ENCODE measurements at places on chromosomes 2 and 18. TPM values are rescaled to one million over a fixed set of nuclear protein-coding genes. Genes with fewer than 3 reads are reported as not detected.

DNA sequence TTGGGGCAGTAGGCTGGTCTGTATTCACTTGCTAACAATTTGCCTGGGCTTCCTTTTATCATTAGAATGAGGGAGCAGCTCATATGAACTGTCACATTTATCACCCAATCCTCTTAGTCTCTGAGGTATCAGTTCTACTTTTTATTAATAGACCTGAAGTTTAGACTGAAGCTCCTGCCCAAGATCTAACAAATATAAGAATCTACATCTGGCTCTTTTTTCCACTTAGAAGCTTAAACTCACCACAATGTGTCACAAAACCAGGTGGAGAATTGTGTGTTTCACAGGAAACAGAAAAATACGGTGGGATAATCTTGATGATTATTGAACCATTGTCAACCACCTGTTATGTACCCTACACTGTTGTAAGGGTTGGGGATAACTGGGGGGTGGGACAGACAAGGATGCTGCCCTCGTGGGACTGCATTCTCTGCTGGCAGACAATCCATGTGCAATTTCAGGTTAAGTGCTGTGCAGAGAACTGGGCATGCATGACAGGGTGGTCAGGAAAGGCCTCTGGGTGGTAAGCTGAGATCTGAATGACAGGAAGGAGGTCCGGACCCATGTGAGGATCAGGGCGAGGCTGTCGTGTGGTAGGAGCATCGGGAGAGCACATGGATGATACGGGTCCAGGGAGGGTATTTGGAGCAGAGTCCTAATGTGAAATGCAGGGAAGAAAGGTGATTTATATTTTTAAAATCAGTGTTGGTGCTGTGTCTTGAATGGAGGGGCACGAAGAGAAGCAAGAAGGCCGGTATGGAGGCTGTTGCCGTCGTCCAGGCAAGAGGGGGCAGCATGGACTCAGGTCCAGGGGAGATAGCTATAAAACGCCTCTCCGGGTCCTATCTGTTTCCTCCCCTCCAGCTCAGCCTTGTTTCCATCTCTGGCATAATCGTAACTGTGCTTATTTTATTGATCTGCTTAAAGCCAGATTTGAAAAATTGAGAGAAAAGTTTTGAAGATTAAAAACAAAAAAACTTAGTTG lies 17.6 kb downstream of the MYL12B start:
- no peaks in the 10 kb centered on the region for H3K4me1 ChIP-seq
- peaks cover 3% of the 10 kb centered on the region for H3K27me3 ChIP-seq
- DNase-seq, result no peak
- H3K27ac ChIP-seq, result no peak overlapping the region
- no peak overlapping the region for H3K4me3 ChIP-seq

DNA sequence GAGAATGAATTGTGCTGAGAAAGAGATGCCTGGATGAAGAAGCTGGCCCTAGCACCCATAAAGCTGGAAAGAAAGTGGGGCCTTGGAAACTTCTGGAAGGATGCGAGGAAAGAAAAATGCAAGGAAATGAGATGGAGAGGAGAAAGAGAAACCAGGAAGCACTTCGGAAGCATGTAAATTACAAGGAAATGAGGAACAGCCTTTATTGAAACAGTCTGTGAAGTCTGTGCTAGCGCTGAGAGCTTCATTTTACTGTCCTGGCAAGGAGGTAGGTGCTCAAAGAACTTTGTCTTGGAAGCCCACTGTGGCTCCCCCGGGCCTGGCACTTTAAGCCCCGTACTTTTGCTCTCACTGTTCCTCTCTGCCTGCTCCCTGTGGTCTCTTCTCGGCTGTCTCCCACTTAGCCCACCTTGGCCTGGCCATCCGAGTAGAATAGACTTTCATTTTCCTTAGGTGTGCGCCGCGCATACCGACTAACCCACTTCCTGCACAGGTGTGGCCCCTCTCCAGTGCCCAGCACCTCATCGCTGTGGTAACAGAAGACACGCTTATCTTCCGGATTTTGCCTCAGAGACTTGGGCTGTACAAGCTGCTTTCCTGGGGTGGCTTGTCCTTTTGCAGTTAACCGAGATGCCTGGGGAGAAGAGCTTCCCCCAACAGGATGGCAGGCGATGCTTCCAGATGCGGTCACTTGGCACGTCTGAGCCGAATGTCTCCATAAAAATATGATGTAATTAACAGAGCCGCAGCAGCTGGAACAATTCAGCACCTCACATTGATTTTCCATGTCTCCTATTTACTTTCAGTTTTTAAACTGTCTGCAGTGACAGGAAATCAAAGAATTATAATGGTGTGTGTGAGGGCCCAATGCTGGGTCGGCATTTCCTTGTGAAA lies 199.6 kb downstream of the HRH4 start:
- H3K4me3 ChIP-seq, result peak overlapping the region; percentile 66
- peak overlapping the region; percentile 54 for H3K27ac ChIP-seq
- H3K27me3 ChIP-seq, result no peaks in the 10 kb centered on the region
- peak; percentile 2 for DNase-seq
- H3K36me3 ChIP-seq, result no peaks in the 10 kb centered on the region

- DNase-seq, result no peak
- no peaks in the 10 kb centered on the region for H3K27me3 ChIP-seq
- H3K4me1 ChIP-seq, result no peaks in the 10 kb centered on the region
- no peaks in the 10 kb centered on the region for H3K36me3 ChIP-seq
Measured at GRCh38 chr18:60189856-60190255, 182.7 kb downstream of the MC4R start.

- H3K4me3 ChIP-seq, result no peak overlapping the region
- no peaks in the 10 kb centered on the region for H3K4me1 ChIP-seq
- no peak for DNase-seq
- H3K36me3 ChIP-seq, result no peaks in the 10 kb centered on the region
Measured at GRCh38 chr18:77339623-77340022, 90.0 kb downstream of the GALR1 start.

GRCh38 chr2:196970099-196970498 lies 43.6 kb upstream of the PGAP1 start:
- DNase-seq, result no peak
- H3K27me3 ChIP-seq, result no peaks in the 10 kb centered on the region
- H3K36me3 ChIP-seq, result no peaks in the 10 kb centered on the region
- H3K4me1 ChIP-seq, result no peaks in the 10 kb centered on the region

DNA sequence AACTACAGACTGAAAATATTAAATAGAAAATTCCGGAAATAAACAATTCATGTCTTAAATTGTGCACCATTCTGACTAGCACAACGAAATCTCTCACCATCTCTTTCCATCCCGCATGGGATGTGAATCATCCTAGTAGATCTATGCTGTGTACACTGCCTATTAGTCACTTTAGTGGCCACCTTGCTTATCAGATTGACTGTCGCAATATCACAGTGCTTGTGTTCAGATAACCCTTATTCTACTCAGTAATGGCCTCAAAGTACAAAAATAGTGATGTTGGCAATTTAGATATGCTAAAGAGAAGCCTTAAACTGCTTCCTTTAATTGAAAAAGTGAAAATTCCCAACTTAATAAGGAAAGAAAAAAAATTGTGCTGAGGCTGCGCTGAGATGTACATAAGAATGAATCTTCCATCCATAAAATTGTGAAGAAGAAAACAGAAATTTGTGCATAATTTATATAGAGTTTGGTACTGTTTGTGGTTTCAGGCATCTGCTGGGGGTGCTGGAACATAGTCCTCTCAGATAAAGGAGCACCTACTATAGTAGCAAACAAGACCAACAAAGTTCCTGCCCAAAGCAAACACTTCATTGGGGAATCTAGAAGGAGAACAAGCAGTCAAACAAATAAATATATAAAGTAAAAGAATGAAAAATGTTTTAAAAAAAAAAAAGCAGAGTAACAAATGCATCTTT lies 12.0 kb downstream of the PSMD1 start:
- H3K4me3 ChIP-seq, result no peak overlapping the region
- no peaks in the 10 kb centered on the region for H3K27me3 ChIP-seq
- DNase-seq, result no peak
- H3K36me3 ChIP-seq, result peaks cover 55% of the 10 kb centered on the region

DNA sequence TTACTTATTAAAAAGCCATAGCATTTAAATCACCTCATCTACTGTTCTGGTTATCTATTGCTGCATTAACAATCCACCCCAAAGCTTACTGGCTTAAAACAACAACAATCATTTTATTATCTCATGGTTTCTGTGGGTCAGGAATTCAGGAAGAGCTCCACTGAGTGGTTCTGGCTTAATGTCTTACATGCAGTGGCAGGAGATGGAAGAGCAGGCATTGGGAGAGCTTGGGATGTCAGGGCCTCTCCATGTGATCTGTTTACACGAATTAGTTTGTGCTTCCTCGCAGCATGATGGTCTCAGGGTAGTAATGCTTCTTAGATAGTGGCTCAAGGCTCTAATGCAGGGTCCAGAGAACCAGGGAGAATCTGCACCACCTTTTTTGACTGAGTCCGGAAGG lies 14.4 kb upstream of the REL start:
- H3K4me3 ChIP-seq, result no peak overlapping the region
- no peaks in the 10 kb centered on the region for H3K36me3 ChIP-seq
- peak overlapping the region; percentile 65 for H3K27ac ChIP-seq
- no peaks in the 10 kb centered on the region for H3K27me3 ChIP-seq
- H3K4me1 ChIP-seq, result peaks cover 17% of the 10 kb centered on the region

DNA sequence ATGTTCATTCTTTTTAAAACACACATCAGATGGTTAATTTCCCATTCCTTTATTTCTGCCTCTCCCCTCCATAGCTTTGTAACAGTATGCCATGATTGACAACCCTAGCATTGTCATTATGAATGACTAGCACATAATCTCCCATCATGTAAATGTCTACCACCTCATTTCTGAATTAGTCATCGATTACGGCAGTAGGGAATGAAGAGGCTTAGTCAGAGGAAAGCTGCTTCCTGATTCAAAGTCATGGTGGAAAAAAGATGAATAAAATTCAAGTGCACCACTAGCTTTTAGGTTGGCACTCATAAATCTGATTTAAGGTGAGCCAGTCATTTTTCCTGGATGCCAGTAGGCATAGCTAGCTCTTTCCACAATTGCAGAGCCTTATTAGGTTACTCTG lies 19.1 kb upstream of the ACMSD start:
- H3K4me3 ChIP-seq, result no peak overlapping the region
- H3K27ac ChIP-seq, result no peak overlapping the region
- no peaks in the 10 kb centered on the region for H3K4me1 ChIP-seq
- DNase-seq, result no peak
- H3K36me3 ChIP-seq, result no peaks in the 10 kb centered on the region

GRCh38 chr2:210553373-210553772 lies 3.0 kb upstream of the CPS1 start:
- DNase-seq, result no peak
- no peaks in the 10 kb centered on the region for H3K27me3 ChIP-seq
- no peak overlapping the region for H3K27ac ChIP-seq
- H3K4me1 ChIP-seq, result no peaks in the 10 kb centered on the region

DNA sequence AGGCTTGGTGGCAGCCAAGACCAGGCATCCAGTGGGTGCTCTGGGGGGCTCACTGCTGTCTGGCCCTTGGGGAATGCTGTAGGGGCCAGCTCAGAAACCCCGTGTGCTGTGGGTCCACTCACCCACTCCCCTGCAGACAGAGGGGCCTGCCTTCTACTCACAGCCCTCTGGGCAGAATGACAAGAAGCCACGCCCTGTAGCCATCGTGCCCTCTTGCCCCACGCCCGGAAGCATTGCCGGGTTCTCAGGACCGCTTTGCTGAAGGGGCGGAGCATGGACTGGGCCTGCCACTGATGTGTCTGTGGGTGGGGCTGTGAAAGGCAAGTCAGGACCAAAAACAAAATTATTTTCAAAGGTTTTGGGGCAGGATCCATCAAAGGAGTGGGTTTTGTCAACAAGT lies 27.8 kb downstream of the GLI2 start:
- H3K4me3 ChIP-seq, result no peak overlapping the region
- H3K27me3 ChIP-seq, result peaks cover 24% of the 10 kb centered on the region
- no peak overlapping the region for H3K27ac ChIP-seq
- H3K4me1 ChIP-seq, result no peaks in the 10 kb centered on the region

DNA sequence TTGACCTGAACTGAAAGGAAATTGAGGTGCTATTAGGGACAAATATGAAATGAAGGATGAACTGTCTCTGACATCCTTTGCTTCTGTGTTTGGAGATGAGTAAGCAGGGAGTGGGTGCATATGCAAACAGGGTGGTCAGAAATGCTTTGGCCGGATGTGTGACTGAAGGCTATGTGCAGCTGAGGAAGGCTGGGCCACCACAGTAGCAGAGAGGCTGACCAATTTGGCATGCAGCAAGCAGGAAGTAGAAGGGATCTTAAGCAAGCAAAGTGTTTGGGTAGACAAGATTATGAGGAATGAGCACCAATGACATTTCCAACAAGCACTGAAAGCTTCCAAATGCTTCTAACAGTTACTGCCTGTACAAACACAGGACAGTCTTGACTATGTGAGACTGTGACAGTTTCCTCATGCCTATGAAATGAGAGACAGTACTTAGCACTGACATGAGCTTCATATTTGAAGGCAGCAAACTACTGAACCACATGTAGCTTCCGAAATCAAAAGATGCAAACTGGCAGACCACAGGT lies 3.3 kb upstream of the ACTR3 start:
- H3K4me3 ChIP-seq, result no peak overlapping the region
- no peaks in the 10 kb centered on the region for H3K36me3 ChIP-seq
- H3K27ac ChIP-seq, result peak overlapping the region; percentile 50
- peak; percentile 17 for DNase-seq
- peaks cover 36% of the 10 kb centered on the region for H3K4me1 ChIP-seq

- no peak overlapping the region for H3K27ac ChIP-seq
- H3K36me3 ChIP-seq, result no peaks in the 10 kb centered on the region
- no peaks in the 10 kb centered on the region for H3K4me1 ChIP-seq
- no peak for DNase-seq
- H3K4me3 ChIP-seq, result no peak overlapping the region
Measured at GRCh38 chr2:47992671-47993070, 86.4 kb upstream of the FBXO11 start.

GRCh38 chr2:2898744-2899143 lies 478.9 kb downstream of the EIPR1 start:
- H3K36me3 ChIP-seq, result no peaks in the 10 kb centered on the region
- H3K4me3 ChIP-seq, result no peak overlapping the region
- no peak overlapping the region for H3K27ac ChIP-seq
- H3K4me1 ChIP-seq, result no peaks in the 10 kb centered on the region
- no peak for DNase-seq

DNA sequence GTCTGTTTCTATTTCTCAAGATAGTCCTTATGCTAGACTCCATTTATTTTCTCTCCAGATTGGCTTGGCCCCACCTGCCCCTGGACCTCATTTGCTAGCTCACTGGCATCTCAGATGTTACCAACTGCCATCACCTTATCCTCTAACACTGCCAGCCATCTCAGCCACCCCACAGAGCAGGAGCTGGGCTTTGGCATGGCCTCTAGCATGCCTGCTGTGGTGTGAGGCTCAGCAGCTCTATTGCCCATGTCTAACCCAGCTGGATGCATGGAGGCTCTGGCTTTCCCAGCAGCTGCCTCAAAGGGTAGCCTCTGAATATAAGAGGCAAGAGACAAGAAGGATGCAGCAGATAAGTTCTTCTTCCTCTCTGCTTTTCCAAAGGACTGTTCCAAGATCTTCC lies 373.4 kb downstream of the TNS1 start:
- DNase-seq, result no peak
- no peaks in the 10 kb centered on the region for H3K4me1 ChIP-seq
- no peaks in the 10 kb centered on the region for H3K27me3 ChIP-seq
- no peaks in the 10 kb centered on the region for H3K36me3 ChIP-seq
- H3K27ac ChIP-seq, result no peak overlapping the region
- H3K4me3 ChIP-seq, result no peak overlapping the region

- H3K4me3 ChIP-seq, result no peak overlapping the region
- H3K27ac ChIP-seq, result no peak overlapping the region
- peaks cover 8% of the 10 kb centered on the region for H3K4me1 ChIP-seq
- H3K36me3 ChIP-seq, result no peaks in the 10 kb centered on the region
- H3K27me3 ChIP-seq, result peaks cover 35% of the 10 kb centered on the region
Measured at GRCh38 chr2:42961385-42961811, 169.0 kb upstream of the HAAO start.

The RABL2A gene
- 52.0 TPM for total RNA-seq

The OR6B2 gene
- not detected for total RNA-seq

The MYO5B gene
- total RNA-seq, result 0.50 TPM

The DNAH7 gene
- not detected for total RNA-seq

The CCDC68 gene
- total RNA-seq, result not detected

The LIPT1 gene
- 17.6 TPM for total RNA-seq

The ANKRD30B gene
- total RNA-seq, result not detected

The ANKRD30BL gene
- total RNA-seq, result not detected

The MOGAT1 gene
- total RNA-seq, result not detected

All from T-cell (primary cell).